ENCODE measurements at places on chromosomes 4 and X.

GRCh38 chr4:157143369-157143768, 67.4 kb downstream of the GLRB start:
- no peak for DNase-seq

GRCh38 chr4:176406736-176407135, 87.0 kb downstream of the SPCS3 start:
- no peak for DNase-seq

DNA sequence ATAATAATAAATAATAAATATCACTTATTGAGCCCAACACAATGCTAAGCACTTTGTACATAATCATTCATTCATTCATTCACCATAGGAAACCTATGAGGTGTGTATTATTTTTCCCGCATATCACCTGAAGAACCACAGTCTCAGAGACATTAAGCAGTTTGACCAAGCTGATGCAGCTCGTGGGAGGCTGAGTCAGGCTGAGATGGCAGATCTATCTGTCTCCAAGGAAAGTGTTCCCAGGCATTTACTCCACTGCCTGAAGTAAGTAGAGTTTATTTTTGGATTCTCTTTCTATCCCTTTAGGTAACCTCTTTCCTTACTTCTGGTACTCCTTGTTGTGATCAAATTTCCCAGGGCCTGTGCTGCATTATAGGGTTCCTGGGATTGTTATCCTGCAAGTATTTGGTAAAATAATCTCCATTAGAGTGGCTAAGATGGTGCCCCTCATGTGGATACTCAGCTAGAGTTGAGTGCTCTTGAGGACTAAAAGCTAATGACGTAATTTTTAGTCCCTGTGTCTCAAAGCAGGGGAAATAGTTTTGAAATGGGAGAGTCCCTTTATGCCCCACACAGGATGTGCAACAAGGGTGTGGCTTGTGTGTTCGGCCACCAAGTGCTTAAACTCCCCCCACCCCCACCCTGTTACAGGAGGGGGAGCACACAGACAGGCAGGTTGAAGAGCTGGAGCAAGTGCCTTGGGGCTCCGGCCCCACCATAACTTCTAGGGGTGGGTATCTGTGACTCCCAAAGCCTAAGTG, 467.0 kb downstream of the STIM2 start:
- DNase-seq, result no peak

GRCh38 chrX:53089224-53089842, 4.6 kb upstream of the KANTR start:
- peak; percentile 61 for DNase-seq

- DNase-seq, result no peak
Measured at GRCh38 chrX:64093761-64094160, 111.7 kb downstream of the AMER1 start.

DNA sequence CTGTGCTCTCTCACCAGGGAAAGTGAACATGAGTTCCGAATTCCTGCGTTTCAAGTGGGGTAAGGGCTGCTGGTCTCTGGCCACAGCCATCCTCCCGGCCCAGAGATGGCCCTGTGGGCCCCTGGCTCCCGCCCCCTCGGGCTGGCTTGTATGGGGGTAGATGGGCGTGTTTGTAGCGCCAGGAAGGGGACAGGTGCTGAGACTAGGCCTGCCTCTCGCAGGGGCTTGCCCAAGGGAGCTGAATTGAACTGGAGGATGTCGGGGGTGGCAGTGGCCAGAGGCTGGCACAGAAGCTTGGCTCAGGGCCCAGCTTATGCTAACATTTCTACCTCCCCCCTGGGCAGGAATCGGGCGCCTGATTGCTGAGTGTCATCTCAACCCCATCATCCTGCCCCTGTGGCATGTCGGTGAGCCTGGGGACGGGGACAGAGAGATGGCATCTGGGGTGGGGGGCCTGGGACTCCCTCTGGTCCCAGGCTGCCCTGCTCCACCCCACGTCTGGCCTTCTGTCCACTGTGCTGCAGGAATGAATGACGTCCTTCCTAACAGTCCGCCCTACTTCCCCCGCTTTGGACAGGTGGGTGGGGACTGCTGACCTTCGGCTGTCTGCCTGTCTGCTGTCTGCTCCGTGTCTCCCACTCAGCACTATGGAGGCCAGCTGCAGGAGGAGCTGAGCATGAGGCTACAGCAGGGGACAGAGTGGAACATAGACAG, 8.5 kb downstream of the TAFAZZIN start:
- no peak for DNase-seq

DNA sequence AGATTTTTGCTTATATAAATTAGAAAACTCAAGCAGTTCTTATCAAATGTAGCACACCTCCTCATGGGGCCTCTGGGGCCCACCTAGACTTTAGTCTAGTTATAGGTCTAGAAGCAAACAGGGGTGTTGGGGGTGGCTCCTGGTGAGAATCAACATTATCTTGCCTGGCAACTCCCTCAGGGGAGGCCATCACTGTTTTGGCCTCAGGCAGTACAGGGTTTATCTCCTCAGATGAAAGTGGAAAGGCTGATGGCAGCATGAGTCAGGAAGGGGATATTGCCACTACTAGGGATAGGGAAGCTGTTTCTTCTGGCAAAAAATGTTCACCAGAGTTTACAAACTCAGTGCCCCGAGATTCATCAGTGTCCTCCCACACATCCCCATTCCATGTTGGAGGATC, 232.4 kb upstream of the BMP3 start:
- DNase-seq, result no peak

DNA sequence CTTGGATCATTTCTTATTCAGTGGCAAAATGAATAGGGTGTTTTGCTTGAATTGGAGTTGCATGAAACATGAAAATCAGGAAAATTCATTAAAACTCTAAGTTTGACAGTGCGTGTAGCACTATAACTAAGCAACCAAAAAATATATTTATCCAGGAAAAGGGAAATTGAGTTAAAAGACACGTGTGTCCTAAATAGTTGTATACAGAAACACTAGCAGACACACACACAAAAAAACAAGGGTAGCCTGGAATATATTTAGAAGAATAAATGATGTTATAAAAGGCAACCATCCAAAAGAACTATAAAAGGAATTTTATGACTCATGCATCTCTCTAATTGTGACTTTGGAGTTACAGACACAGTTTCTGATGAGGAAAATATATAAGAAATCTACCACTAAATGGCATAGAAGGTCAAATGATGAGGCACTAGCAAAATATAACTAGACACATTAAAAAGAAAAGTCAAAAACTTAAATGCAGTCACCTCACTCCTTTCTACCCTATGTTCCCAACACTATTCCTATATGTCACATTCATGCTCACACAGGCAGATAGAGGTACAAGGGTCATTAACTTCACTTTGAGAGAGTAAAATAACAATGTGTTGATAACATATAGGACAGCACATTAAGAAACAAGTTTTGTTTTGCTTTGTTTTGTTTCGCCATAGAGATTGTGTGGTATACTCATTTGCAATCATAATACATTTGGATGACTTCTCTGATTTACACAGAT, 793.6 kb upstream of the INTU start:
- no peak for DNase-seq

DNA sequence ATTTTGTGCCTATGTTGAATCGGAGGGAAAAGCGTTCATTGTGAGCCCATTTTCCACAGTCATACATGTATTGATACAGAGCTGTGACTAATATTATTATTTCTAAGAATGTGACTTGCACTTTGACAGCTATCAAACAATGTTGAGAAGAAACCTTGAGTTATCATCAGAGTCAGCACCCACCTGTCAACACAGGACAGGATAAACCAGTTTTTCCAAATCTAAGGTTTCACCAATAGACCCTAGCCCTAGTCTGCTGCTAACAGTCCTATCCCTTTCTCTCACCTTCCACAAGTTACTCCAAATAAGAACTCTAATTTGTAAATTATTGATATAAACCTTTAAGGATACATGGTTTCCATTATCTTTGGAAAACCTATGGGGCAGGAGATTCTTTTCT, 47.7 kb upstream of the DHX15 start:
- no peak for DNase-seq

GRCh38 chrX:118066867-118067515, 49.6 kb downstream of the KLHL13 start:
- DNase-seq, result no peak

All from CD4-positive, CD25-positive, alpha-beta regulatory T cell (primary cell).